Esophagus mucosa (tissue), 1 donor: ENCODE measurements at places on chromosomes 13 and 19. TPM values are rescaled to one million over a fixed set of nuclear protein-coding genes. Genes with fewer than 3 reads are reported as not detected.

GRCh38 chr19:45939792-45940514, 25.4 kb upstream of the NANOS2 start:
- ATAC-seq = peak; percentile 22

DNA sequence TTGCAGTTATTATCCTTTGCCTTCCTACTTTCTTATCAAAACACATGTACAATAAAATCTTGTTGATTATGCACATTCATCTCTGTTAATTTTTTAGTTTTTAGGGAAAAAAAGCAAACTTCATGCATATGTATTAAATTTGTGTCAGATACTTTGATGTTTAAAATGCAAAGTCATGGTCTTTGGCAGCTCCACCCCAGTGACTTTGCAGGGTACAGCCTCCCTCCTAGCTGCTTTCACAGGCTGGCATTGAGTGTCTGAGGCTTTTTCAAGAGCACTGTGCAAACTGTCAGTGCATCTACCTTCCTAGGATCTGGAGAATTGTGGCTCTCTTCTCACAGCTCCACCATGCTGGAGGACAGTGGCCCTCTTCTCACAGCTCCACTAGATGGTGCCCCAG, 1988.1 kb upstream of the PCDH20 start:
- no peak for ATAC-seq

- ATAC-seq = peak; percentile 80
These were observed 17.3 kb downstream of the PLD3 start for GRCh38 chr19:40365613-40366401.

DNA sequence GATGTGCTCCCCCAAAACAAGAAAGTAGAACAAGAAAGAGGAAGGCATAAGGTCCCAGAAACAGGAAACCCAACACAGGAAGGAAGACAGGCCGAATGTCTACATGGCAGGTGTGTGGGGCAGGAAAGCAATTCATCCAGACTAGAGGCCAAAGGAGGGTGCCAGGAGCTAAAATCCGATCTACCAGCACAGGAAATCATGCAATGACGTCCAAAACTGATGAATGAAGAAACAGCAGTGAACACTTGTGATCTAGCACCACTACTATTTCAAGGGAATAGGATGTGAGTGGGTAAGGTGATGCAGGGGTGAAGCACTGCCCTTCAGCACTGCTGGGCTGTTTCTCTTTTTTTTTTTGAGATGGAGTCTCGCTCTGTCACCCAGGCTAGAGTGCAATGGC, 59.1 kb downstream of the DOCK9 start:
- ATAC-seq = no peak

PEPD gene
- total RNA-seq = 52.4 TPM

DNA sequence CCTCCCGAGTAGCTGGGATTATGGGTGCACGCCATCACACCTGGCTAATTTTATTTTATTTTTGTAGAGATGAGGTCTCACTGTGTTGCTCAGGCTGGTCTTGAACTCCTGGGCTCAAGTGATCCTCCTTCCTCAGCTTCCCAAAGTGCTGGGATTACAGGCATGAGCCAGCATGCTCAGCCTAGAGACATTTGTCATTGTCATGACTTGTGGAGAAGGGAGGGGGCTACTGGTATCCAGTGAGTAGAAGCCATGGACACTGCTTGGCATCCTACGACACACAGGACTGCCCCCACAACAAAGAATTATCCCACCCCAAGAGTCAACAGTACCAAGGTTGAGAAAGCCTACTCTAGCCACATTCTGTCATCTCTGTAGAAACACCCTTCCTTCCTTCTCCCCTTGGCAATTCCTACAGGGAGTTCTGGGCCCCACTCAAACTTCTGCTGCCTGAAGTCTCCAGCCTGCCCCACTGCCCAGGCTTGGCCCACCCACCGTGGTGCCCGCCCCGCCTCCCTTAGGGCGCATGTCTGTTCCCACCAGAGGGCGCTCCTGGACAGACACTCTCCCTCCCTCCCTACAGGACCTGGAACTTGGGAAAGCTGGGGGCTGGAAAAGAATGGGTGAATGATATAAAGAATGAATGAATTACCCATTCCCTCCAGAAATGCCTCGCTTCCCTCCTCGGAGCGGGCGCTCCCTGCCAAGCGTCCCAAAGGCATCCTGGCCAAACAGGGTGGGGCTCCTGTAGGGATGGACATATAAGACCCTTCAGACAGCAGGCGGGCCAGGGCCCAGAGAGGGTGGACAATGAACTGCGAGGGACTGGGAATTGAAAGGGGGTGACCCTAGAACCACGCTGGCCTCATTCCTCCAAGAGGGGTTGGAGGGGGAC, 5.5 kb upstream of the EMP3 start:
- ATAC-seq = peak; percentile 31

BBC3 gene
- total RNA-seq = 1.6 TPM

EPSTI1 gene
- 3.4 TPM for total RNA-seq

DNA sequence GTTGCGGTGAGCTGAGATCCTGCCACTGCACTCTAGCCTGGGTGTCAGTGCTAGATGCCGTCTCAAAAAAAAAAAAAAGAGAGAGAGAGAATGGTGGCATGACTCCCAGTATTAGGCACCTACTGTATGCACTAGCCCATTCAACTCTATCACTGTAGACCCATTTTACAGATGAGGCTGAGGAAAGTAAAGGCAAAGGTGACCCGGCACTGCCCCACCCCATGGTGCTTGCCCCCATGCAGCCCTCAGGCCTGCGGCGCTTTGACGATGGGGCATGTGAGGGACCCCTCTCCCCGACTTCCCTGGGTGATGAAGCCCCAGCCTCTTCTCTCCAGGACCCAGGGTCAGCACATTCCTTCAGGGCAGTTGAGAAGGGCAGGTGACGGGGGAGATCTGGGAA, 7.3 kb downstream of the NPAS1 start:
- no peak for ATAC-seq

DNA sequence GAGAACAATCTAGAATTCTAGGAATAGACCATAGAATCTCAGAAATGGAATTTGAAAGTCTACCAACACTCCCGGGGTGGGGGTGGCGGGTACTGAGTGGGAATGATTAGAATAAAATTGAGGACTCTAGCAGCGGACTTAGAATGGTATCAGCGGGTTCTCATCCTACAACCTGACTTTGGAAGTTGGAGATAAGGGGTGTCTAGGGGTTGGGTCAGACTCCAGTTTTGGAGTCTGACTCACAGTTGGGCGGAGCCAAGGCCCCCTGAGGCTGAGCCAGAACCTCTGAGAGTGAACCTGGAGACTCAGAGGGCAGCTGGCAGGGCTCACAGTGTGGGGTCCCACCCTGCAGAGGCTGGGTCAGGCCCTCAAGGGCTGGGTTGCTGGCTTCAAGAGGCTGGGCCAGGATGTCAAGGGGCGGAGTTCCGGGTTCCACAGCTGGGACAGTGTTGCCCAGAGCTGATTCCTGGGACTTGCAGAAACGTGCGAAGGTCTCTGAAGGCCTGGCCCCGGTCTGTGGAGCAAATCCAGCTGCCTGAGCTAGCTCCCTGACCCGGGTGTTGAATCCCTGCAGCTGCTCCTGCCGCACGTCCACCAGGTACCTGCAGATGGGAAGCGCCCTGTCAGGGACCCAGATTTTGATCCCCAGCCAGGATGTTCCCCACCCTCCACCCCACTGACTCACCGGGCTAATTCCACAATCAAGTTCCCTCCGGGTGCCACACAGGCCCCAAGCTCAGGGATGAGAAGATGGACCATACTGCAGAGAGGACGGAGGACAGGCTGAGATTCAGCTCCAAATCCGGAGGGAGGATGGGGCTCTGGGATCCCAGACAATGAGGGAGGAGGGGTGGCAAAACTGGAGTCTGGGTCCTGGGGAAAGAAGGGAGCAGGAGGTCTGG, 1.6 kb upstream of the TNNI3 start:
- peak; percentile 38 for ATAC-seq

DNA sequence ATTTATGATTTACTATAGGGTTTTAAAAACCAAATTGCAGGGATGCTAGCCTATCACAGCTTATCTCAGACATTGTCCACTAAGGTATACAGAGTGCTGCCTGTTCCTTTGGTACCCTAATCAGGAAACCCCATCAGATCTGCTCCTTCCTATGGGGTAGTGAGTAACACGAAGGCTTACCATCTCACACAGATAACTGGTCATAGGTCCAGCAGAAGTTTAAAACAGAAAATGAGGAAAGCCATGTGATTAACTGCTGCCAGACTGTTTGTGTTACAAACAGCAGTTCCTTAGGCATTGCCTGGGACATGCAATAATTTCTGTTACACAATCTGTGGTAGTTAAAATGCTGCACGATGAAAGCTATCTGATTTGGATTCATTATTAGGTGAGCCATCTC, 53.5 kb upstream of the ALOX5AP start:
- ATAC-seq = no peak

BCAM gene
- total RNA-seq = 13.3 TPM

DNA sequence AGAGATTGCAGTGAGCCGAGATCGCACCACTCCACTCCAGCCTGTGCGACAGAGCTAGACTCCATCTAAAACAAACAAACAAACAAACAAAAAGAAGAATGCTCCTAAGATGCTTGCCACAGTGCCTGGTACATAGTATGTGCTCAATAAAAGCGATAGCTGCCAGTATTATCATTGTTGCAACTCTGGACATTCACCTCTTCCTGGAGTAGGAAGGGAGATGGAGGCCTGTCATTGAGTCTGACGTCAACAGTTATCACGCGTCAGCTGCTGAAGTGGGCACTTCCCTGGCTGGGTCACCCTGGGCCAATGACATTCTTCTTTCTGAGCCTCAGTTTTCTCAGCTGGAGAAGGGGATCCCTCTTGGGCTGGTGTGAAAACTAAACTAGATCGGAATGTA, 4.2 kb upstream of the PLAUR start:
- no peak for ATAC-seq

KCNN4 gene
- total RNA-seq = 4.1 TPM

SLC46A3 gene
- total RNA-seq = 0.84 TPM

DNA sequence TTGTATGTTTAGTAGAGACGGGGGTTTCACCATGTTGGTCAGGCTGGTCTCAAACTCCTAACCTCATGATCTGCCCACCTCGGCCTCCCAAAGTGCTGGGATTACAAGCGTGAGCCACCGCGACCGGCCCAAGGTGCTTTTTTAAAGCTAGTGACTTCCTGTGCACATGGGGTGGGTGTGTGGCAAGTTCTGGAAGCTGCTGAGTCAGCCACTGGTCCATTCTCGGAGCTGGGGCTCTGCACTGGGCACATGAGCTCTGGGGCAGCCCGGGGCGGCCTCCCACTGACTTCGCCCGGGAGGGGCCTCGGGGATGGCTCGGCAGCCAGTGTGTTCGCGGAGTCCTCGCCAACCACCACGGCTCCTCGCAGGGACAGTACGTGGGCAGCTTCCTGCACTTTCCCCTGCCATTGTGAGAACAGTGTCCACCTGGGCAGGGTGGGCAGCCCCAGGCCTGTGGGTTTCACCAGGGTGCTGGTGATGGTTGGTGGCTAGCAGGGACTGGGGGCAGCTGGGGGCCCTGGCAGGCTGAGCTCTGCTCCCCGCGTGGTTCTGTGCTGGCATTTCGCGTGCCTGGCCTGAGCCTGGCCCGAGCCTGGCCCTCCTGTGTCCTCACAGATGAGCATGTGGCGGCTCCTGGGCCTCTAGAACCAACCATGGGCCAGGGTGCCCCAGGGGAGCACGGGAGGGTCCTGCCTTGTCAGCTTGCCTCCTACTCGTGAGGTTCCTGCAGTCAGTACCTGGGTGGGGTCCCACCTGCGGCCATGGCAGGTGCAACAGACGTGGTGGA, 12.2 kb downstream of the CBARP start:
- ATAC-seq = no peak

DNA sequence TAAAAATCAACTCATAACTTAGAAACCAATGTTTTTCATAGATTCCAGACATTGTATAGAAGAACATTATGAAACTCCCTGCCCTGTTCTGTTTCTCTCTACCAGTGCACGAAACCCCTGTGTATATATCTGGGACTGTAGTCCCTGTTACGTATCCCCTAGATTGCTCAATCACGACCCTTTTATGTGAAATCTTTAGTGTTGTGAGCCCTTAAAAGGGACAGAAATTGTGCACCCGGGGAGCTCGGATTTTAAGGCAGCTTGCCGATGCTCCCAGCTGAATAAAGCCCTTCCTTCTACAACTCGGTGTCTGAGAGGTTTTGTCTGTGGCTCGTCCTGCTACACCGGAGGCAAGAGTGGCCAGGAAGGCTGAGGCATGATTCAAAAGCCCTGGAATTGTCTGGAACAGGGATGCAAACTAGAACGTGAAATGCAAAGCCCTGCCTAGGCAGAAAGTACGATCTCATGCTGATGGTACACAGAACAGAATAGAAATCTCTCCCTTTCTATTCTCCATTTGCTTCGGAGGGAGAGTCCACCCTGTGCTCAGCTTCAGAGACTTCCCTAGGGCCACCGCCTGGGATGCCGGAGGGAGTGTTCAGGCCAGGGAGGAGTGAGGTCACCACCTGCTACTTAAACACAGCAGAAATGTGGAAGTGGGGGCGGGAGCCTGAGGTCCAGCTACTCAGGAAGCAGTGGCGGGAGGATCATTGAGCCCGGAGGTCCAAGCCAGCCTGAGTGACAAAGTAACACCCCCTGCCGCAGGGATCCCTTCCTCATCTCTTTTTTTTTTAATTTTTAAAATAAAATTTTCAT, 758 bp upstream of the ZNF888 start:
- peak; percentile 46 for ATAC-seq

TJP3 gene
- total RNA-seq = 40.9 TPM

GRCh38 chr13:37617173-37617572, 18.6 kb upstream of the POSTN start:
- no peak for ATAC-seq

DNA sequence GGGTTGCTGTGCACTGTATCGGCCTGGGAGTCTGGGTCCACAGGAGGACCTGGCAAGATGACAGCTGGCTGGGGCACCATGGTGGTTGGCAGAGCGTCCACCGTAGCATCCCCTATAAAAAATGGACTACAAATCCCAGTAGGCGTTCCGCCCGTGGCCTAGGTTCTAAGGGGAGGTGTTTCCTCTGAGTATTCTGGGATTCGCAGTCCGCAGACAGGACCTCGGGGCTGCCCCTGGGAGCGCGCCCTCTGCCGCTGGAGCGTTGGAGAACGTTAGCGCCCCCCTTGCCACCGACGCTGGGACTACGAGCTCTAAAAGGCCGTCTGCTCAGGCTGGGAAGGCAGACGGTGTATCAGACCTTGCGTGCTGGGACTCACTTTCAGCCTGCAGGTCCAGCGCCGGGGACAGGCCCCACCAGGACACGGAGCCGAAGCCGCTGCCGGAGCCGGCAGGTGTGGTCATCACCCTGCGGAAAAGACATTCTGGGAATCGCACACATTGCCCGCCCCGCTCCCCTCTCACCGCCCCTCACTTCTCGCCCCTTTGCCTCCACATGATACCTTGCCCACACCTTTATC, 372 bp downstream of the DNAAF3 start:
- peak; percentile 62 for ATAC-seq

GRCh38 chr19:46890423-46891170, 29.8 kb downstream of the ARHGAP35 start:
- ATAC-seq = peak; percentile 76

GRCh38 chr19:16671652-16672274, 10.8 kb downstream of the TMEM38A start:
- no peak for ATAC-seq
